DMS53 (cell line): ENCODE measurements at places on chromosomes 4 and X.

- DNase-seq, result no peak
Observed at GRCh38 chr4:110989125-110989524, 366.2 kb upstream of the PITX2 start.

DNA sequence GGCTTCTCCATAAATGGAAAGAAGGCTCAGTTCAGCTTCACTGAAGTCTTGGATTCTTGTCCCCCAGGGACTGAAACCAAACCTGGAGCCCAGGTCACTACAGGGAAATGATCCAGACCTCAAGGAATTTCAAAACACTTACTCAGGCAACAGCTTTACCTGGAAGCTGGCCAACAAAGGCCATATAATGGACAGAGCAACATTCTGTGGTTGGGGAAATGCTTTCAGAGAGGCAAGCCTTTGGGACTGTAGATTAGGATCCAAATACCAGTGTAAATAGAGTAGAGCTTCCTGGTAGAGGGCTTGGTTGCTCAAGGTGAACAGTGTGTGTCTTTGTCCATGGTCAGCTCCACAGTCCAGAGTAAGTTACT, 57.0 kb upstream of the PROM1 start:
- DNase-seq, result peak; percentile 77

GRCh38 chrX:101263766-101264165, 27.4 kb downstream of the TAF7L start:
- no peak for DNase-seq

DNA sequence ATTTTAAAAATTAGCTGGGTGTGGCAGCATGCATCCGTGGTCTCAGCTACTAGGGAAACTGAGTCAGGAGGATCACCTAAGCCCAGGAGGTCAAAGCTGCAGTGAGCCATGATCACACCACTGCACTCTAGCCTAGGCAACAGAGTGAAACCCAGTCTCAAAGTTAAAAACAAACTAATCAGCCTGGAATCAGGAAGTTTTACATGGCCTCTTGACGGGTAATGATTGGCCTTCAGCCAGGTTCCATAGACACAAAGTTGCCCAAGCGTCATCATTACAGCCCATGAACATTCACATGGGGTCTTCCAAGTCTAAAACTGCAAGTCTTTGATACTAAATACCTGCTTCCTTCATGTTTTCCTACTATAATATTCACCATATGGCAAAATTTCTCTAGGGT, 10.0 kb upstream of the RGN start:
- DNase-seq, result no peak
